Fibroblast of skin of right quadriceps (primary cell): ENCODE measurements at places on chromosomes 13 and 19.
A peak's percentile ranks its signal among the peaks of the same experiment; 100 is the strongest.

- DNase-seq = no peak
These were observed 689.3 kb upstream of the ATXN8OS start for GRCh38 chr13:69418319-69418718.

GRCh38 chr19:54275951-54276350, 5.0 kb downstream of the LILRB2 start:
- no peak for DNase-seq

- no peak for DNase-seq
These were observed 78.8 kb downstream of the SPRY2 start for GRCh38 chr13:80262051-80262695.

- DNase-seq = no peak
These were observed 36.4 kb downstream of the STK24 start for GRCh38 chr13:98540476-98540875.

DNA sequence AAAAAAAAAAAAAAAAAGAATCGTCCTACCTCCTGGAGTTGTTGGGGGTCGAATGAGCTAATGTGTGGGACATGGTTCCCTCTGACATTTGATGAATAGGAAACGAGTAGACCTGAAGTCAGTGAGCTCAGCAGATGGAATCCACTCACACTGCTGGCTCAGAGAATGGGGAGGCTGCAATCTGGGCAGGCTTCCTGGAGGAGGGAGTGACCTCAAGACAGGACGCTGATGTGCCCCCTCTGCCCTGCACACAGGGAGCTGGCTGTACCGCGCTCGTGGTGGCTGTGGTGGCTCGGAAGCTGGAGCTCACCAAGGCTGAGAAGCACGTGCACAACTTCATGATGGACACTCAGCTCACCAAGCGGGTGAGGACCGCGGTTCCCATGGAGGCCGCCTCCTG, 19.8 kb upstream of the ARRDC2 start:
- no peak for DNase-seq

DNA sequence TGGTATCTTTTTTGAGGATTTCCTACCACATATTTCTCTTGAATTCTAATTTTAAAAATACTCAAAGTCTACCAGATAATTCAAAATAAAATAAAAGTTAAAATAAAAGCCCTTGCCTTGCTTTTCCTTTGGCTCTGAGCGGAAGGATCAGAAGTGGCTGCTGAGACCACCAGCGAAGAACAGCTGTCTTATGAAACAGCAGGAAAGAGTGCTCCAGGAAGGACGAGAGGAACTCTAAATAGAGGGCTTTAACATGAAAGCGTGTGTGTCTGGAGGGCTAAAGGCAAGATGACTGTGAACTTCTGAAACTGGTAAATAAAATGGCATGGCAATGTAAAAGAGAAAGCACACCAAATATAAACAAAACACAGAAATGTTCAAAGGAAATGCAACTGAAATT, 521.5 kb upstream of the SPRY2 start:
- DNase-seq = no peak

DNA sequence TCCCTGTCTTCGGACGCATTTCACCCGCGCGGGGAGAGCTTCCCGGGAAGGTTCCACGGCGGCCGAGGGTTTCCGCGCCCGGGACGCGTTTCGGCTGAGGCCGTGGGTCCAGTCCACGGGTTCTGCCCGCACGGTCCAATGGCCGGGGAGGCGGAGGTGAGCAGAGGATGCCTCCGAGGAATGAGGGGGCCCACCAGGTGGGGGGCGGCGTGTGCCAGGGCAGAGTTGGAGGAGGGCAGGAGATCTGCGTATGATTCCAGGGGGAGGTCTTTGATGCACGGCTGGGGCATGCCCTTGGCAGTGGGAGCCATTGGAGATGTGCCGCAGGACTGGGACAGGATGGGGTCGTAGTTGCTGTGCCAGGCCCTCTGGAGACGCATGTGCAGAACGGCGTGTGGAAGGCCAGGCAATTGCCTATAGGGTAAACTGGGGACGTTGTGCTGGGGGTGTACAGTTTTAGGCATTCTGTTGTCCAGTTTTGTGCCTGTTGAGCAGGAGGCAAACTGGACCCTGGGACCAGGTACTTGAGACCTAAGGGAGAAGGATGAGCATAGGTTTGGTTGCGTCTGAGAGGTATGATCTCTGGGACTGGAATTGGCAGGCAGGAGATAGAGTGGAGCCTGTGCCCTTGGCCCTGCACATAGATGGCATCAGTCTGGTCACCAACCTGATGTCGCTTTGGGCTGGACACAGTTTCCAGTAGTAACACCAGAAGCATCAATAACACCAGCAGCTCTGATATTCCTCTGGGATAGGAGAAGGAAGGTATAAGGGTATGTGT, 751 bp downstream of the ZNF584 start:
- no peak for DNase-seq

DNA sequence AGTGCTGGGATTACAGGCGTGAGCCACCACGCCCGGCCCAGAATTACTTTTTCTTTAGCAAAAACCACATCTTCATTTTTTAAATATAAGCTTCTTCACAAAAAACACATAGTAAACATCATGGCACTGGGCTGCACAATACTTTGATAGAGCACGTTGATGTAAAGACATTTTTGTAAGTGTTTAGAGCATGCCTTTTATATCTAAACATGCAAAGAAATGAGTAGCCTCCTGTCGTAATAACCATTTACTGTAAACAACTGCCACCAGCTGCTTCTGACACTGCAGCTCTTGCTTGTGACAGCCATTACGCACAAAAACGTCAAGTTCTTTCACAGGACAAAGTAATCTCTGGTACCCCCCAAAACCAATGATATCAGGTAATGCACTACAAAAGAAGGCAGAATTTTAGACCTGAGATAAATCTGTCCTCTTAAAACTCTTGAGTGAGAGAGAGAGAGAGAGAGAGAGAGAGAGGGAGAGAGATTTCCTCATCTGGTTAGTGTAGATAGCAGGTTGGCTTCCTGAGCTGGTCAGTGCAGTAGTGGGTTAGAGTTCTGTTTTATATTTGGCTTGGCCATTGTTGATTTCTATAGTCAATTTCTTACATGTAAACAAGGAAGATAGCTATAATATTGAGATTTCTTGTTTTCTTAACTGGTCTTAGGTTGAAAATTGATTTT, 6.7 kb upstream of the ZNF548 start:
- DNase-seq = no peak

- DNase-seq = no peak
These were observed 3.5 kb downstream of the KEAP1 start for GRCh38 chr19:10499550-10500246.

GRCh38 chr19:47469363-47469700, 2.4 kb downstream of the SLC8A2 start:
- no peak for DNase-seq

- no peak for DNase-seq
These were observed 1082.9 kb downstream of the UQCRFS1 start for GRCh38 chr19:28130066-28130511.

DNA sequence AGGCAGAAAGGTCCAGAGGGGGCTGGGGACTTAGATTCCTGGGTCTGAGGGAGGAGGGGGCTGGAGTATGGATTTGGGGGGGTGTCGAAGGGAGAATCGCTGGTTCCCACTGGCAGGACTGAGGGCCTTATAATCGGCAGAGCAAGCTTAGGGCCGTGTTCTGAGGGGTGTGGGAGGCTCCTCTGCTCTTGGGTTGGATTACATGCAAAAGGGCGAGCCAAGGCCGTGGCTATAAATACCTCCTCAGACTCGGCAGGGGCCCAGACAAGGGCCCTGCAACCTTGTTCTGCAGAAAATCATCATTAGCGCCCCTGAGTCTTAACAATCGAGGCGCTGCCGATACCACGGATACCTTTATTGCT, 707 bp upstream of the MAMSTR start:
- peak; percentile 17 for DNase-seq

- peak; percentile 98 for DNase-seq
These were observed 61.1 kb upstream of the FAM216B start for GRCh38 chr13:42720113-42720857.

GRCh38 chr13:73059460-73060250, 850 bp downstream of the KLF5 start:
- peak; percentile 26 for DNase-seq

DNA sequence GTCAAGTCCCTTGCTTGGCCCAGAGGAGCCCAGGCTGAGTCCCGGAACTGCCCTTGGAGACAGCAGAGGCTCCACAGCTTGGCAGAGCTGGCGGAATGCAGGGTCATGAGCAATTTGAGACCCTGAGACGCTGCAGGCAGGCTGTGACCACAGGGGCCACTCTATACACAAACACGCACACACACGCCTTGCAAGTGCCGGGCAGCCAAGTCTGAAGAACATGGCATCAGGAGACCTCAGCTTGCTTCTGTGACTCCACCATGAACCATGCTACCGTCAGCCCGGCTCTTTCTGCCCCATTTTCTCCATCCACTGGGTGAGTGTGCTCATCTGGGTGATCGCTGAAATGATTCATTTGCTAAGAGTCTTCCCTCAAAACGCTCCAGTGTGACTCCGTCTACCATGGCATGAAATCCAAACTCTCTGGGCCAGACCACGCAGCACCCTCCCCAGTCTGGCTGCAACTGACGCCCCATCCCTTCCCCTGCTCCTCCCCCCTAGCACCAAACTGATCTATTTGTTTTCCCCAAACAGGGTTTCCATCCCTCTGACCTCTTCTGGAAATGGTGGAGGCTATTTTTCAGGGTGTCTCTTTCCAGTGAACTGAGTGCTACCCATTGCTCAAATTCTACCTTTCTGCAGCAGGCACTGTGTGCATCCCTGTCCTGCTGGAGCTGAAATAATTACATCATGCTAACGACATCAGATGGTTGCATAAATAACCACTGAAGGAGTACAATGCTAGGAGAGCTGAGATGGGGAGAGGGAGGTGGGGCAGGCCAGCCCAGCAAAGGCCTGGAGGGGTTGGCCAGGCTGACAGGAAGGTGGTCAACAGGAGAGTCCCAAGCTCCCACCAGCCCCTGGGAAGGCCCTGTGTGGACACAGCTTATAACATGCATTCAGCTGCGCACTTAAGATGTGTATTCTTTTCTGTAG, 3.1 kb downstream of the CARS2 start:
- peak; percentile 16 for DNase-seq

DNA sequence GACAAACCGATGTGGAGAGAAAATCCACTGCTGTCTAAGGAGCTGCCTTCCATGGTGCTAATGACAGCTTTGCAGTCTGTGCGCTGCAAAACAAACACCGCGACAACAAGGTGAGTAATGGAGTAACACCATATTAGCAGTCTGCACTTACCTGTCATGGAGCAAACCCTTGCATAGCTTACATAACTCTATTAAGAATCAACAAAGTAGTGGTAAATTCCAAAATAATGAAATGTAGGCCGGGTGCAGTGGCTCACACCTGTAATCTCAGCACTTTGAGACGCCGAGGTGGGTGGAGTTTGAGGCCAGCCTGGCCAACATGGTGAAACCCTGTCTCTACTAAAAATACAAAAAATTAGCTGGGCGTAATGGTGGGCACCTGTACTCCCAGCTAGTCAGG, 56.2 kb downstream of the PARP4 start:
- DNase-seq = no peak

DNA sequence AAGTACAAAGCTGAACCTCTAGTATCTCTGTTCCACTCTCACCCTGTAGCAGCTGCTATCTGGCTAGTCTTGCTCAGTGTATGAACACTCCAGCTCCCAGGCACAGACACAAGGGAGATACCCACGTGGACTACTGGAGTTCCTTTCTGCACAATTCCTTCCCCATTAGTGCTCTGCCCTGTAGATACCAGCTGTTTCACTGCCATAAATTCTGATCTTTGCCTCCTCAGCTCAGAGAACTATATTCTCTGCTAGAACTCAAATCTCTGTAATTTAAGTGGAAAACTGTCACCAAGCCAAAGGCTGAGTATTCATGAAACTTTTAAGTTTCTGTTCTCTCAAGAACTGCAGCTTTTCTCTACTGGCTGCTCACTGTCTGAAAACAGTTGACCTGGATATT, 273.7 kb downstream of the DIAPH3 start:
- DNase-seq = no peak

- no peak for DNase-seq
These were observed 1534.7 kb downstream of the OLFM4 start for GRCh38 chr13:54563286-54563685.

DNA sequence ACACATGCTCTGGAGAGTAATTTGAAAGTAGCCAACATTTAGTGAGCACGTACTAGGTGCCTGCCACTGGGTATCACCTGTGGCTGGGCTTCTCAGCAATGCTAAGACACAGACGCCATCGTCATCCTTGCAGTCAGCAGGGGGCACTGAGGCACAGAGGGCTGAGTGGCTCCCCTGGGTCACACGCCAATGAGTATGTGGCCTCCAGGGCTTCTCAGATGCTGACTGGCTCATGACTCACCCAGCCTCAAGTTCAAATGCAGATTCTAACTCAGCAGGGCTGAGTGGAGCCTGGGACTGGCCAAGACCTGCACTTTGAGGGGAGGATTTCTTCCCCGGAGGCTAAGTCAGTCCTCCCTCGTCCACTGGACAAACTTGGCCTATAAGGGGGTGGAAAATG, 115.1 kb upstream of the CACNA1A start:
- peak; percentile 87 for DNase-seq

GRCh38 chr13:39263033-39263432, 224.8 kb downstream of the NHLRC3 start:
- peak; percentile 32 for DNase-seq

GRCh38 chr13:103734837-103735236, 668.6 kb upstream of the SLC10A2 start:
- DNase-seq = no peak

DNA sequence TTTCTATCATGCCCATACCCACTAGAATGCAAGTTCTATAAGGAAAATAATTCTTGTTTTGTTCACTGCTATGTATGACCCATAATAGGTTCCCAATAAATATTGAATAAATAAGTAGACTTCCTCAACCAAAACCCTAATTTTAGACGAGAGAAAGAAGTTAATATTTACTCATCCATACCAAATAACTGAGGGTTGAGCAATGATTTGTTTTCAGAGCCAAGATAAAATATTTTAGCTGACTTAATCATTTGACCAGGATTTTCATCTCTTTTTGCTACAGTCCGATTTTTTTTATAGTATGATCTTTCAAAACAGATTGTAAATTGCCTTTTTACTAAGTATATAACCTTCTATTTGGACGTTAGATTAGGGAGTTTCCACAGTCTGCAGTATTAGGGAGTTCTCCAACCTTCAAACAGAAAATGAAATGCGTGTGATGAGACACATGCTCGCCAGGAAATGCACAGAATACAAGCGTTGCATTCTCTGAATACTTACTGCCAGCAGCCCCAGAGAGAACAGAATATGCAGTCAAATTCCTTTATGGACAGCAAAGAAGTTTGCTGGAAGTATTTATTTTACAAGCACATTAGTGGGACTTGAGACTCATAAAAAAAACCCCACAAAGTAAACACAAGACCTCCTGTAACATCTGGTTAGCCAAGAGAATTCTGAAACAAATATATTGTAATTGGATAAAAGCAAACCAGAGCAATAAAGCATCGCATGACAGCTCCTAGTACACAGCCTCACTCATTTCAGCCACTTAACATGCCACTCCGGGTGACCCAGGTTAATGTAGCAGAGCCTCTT, 230.0 kb downstream of the MYO16 start:
- DNase-seq = peak; percentile 86

GRCh38 chr13:38419312-38419873, 69.7 kb downstream of the UFM1 start:
- DNase-seq = no peak

- DNase-seq = no peak
These were observed 218.9 kb upstream of the SLITRK5 start for GRCh38 chr13:87452281-87452680.
